Inflammatory macrophage (primary cell): ENCODE measurements at places on chromosomes 5 and 9.

DNA sequence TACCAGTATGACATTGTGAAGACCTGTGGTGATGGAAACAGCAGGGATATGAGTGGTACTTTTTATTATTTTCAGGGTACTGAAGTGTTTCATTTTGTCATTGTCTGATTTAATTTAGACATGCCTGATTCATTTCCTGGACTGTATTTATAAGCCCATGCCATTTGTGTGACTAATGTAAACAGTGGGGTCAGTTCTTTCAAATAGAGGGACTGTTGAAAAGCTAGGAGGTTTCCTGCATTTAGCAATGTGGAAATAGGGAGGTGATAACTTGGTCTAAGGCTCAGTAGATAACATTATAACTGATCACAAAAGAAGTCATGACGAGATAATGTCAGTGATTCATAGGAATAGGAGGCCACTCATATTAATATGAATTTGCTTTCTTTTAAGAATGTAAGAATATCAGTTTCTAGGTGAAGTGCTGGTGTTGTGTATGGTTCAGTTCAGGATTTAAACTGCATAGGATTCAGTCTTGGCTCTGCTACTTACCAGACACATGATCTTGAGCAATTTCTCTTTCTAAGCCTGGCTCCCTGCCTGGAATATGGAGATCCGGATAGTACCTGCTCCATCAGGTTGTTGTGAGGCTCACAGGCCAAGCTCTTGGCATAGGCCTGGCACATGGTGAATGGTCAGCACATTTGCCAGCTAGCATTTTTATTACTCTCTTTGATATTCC is 7.5 kb downstream of the RASGRF2 start:
- no peak for DNase-seq

- no peak for DNase-seq
Observed at GRCh38 chr5:148085310-148085709, 21.5 kb downstream of the SPINK5 start.

- no peak for DNase-seq
Observed at GRCh38 chr9:93815677-93816076, 139.5 kb downstream of the BARX1 start.

GRCh38 chr9:976943-977837 is 735 bp downstream of the DMRT3 start:
- DNase-seq: no peak

DNA sequence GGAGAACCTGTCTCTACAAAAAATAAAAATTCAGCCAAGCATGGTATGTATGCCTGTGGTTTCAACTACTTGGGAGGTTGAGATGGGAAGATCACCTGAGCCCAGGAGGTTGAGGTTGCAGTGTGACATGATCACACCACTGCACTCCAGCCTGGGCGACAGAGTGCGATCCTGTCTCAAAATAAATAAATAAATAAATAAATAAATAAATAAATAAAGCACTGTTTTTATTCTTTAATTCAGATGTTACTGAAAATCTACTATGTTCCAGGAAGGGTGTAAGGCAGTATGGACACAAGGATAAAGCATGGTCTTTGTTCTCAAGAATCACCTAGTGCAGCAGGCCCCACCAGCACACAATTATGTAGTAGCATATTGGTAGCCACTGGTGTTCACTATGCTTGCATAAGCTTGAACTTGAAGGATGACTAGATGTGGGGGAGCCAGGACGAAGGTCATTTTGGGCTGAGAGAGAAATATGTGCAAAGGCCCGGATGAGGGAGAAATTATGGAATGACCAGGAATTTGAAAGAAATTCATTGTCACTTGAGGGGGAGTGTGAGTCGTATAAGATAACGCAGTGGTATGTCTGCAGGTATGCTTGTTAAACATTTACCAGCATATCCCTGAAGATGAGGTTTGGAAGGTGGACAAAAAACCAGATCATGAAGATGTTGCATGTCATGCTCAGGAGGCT is 70.2 kb upstream of the CD180 start:
- DNase-seq: no peak

GRCh38 chr5:138459311-138459933 is 5.9 kb upstream of the EGR1 start:
- DNase-seq: peak; percentile 53

- DNase-seq: no peak
Observed at GRCh38 chr5:55110217-55110616, 7.8 kb downstream of the GZMA start.

DNA sequence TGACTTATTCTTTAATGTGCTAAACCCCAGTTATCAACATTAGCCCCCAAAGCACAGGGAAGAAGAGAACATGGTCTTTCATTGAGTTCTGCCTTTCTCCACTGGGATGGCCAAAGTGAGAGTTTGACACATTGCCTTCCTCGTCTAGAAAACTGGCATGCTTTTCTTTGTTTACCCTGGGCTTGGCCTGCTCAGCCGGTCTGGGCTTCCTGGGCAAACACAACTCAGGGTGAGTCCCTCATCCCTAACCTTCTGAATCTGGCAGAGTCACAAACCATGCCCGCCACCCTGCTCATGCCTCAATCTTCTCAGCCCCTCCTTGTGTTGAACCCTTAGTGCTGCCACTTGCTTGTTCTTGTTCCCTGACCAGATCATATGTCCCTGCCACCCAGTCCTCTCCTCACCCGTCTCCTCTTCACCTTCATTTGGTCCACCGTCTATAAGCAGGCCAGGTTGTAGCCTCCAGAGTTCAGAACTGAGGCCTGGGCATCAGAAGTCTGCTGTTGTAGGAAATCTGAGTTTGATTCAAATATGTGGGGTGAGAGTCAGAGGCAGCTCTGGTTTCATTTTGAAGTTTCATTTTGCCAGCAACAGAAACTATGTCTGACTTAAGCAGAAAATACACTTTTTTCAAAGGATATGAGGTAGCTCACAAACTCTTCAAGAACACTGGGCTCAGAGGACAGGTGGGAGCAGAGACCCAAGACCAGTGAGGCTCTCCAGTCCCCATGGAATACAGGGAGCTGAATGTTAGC is 217.6 kb downstream of the NDUFS4 start:
- DNase-seq: no peak

DNA sequence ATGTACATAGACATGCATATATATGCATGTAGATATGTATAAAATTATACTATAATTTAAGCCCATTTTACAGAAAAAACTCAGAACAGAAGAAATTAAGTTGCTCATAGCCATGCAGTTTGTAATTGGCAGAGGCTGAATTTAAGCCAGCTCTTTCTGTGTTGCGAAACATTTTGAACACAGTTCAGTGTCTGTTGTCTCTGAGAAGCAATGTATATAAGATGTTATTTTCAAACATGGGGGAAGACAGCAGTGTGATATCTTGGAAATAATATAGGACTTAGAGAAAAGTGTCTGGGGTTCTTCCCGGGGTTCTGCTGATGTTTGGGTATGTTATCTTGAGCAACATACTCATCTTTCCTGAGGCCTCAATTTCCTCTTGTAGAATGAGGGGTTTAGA is 37.6 kb downstream of the SVEP1 start:
- no peak for DNase-seq

DNA sequence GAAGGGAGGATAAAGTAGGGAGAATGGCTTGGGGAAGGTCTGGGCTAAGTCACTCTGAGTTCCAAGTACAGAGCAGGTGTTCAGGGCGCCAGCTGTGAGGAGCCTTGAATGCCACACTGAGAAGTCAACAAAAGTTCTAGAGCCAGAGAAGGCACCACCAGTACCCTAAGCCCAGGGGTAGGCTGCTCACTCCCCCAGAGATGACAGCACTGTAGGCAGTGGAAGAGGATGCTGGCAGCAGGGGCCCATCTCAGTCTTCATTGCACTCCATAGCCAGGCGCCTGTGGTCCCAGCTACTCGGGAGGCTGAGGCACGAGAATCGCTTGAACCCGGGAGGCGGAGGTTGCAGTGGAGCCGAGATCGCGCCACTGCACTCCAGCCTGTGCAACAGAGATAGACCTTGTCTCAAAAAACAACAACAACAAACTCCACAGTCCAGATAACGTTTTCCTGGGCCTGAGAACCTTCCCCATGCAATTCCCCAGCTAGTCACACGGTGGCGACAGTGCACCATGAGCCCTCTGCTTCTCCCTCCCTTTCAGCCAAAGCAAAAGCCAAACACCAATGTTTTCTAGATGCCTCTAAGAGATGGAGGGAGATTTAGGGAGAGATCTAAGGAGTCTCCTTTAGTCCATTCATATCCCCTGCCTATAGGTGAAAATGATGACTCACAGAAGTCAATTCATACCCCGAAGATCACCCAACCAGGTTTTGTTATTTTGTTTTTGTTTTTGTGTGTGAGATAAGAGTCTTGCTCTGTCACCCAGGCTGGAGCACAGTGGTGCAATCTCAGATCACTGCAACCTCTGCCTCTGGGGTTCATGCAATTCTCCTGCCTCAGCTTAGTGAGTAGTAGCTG is 19.8 kb upstream of the NSD1 start:
- peak; percentile 79 for DNase-seq

- DNase-seq: no peak
Observed at GRCh38 chr9:134800791-134801339, 79.7 kb upstream of the FCN2 start.

GRCh38 chr9:29004988-29005387 is 1431.7 kb upstream of the C9orf72 start:
- DNase-seq: no peak

- no peak for DNase-seq
Observed at GRCh38 chr5:143636931-143637528, 174.9 kb upstream of the HMHB1 start.

DNA sequence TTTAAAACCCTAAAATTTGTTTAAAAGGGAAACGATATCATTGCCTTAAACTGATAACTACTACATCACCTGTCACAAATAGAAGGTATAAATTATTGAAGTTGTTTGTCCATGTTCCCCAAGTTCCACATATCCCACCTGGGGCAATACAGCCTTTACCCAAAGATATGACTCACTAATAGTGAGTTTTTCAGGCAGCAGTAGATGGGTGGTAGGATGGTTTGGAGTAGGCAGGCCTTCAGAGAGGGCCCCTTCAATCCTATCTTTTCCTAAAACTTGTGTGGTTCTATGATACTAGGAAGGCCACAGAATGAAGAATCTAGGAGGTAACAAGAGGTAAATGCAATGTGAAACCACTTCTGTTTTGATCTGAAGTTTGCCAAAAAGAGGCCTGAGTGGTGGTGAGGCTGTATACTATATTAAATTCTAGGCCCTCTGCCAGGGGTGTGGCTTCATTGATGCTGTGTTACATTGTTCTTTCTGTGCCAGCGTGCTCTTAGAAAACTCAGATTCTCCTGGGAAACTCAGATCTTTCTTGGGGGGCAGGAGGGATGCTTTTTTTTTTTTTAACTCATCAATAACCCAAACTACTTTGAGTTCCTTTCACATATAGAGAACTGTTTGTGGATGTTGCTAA is 7.2 kb downstream of the CYSTM1 start:
- no peak for DNase-seq

DNA sequence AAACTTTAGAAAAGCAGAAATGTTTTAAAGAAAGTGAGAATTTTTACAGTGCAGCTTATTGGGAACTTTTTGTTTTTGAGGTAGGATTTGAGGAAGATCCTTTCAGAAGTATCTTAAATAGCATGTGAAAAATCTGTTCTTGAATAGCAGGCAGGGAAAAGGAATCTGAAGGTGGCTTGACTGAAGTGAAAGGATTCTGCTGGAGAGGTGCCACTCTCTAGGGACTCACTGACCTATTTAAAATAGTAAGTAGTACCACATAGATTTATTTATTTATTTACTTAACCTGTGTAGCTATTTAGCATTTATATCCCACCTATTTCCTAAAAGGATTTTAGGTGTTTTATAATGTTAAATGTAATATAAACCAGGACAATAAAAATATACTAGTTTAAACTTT is 69.1 kb downstream of the NIPBL start:
- DNase-seq: no peak

DNA sequence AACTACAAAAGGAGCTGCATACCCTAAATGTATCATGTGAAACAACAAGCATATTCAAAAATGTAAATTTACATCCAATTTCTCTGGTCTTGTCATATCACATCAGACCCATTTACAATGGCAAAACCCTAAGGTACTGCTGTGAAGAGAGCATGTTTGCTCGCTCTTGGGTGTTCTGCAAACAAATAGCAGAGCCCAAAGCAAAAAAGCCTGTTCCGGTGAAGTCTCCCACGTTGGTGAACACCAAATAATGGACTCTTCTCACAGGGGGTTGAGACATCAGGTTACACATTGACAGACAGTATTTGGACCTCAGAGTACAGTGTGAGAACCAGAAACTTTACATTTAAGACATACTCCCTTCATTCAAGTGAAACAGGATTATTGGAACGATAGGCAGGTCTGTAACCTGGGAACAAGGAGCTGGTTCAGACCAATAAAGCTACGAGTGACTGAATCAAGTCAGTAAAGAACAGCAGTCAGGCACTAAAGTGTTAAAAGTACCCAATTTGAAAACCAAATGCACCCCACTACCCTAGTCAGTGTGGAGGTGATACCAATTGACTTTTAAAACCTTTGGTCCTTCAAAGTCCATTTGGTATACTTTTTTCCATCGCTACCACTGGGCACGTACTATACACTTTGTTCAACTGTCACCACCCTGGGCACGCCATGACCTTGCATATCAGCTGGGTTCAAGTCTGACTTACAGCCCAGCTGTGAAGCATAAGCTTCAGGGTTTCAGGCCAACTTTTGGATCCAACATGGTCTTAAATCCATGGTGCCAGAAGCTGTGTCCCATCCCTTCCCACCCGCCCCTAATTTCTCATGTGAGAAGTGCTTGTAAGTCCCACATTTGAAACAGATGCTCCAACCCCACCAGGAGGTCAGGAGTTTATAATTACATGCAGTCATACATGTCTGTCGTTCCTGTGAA is 36.4 kb downstream of the ETF1 start:
- DNase-seq: no peak

DNA sequence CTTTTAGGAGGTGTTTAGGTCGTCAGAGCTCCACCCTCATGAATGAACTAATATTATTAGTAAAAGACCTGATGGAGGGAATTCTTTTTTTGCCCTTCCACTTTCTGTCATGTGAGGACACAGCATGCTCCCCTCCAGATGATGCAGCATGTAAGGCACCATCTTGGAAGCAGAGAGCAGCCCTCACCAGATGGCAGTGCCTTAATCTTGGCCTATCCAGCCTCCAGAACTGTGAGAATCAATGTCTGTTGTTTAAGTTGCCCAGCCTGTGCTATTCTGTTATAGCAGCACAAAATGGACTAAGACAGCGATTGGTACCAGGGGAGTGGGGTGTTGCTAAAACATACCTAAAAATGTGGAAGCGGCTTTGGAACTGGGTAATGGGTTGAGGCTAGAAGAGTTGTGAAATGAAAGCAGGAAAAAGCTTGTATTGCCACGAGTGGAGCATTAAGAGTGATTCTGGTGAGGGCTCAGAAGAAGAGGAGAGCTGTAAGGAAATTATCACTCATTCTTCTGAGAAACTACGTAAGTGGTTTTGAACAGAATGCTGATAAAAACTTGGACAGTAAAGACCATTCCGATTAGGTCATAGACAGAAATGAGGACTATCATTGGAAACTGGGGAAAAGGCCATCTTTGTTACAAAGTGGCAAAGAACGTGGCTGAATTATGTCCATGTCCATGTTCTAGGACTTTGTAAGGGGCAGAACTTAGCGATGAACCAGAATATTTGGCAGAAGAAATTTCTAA is 28.6 kb downstream of the PTPDC1 start:
- no peak for DNase-seq
